Activated T-helper 9 cell treated with anti-CD3 and anti-CD28 coated beads, Interleukin-2, amount 50 U/mL, for 16 hours (primary cell): ENCODE measurements at places on chromosomes 3 and 15.

DNA sequence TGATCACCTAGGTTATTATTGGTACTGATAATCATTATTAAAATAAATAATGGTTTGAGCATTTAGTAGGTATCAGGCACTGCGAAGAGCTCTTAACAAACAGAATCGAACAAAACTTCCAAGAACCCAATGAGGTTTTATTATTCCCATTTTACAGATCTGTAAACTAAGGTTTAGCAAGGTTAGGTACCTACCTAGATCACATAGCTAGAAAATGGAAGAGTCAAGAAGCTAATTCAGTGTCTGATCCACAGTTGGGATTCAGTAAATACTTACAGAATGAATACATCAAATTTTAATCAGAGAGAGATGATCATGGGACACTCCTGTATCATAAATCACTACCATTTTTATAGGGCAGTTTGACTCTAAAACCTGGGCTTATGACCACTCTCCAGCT, 15.5 kb downstream of the GJD2 start:
- no peak for DNase-seq

- DNase-seq, result no peak
These were observed 281.3 kb downstream of the FGF12 start for GRCh38 chr3:192445770-192446644.

GRCh38 chr15:100457201-100457600, 71.5 kb downstream of the CERS3 start:
- DNase-seq, result no peak

GRCh38 chr3:184145111-184145524, 10.0 kb downstream of the EIF2B5 start:
- DNase-seq, result no peak

DNA sequence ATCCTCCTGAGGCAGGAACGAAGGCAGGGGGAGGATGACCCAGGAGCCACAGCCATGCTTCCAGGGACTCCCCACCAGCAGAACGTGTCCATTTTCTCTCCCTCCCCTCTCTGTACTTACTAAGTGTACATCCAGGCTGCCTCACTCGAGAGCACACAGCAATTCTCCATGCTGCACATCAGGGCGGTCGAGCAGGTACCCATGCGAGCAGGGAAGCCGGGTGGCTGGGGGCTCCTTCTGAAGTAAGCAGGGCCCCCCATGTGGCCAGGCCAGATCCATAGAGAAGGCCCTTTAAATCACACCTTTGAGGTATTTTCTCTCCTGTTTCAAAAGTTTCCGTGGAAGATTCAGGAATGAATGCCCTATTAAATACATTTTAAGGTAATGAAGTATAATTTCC, 41.2 kb upstream of the SLC6A11 start:
- DNase-seq, result no peak

DNA sequence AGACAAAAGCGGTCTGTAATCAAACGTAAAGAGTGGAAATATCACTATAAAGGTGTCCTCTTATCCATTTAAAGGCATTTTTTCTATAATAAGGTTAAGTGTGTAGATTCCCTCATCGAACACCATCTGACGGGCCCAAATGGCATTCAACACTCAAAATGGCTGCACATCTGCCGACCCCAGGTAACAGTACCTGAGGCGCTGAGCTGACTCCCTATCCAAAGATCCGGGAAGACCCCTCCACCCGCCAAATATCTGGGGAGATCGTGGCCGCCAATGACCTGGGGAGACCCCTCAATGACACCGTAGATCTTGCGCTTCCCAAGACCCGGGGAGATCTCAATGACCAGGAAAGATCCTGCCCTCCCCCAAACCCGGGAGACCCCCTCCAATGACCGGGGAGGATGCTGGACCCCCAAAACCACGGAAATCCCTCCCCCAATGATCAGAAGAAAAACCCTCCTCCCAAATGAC, 476 bp downstream of the IP6K2 start:
- peak; percentile 4 for DNase-seq

DNA sequence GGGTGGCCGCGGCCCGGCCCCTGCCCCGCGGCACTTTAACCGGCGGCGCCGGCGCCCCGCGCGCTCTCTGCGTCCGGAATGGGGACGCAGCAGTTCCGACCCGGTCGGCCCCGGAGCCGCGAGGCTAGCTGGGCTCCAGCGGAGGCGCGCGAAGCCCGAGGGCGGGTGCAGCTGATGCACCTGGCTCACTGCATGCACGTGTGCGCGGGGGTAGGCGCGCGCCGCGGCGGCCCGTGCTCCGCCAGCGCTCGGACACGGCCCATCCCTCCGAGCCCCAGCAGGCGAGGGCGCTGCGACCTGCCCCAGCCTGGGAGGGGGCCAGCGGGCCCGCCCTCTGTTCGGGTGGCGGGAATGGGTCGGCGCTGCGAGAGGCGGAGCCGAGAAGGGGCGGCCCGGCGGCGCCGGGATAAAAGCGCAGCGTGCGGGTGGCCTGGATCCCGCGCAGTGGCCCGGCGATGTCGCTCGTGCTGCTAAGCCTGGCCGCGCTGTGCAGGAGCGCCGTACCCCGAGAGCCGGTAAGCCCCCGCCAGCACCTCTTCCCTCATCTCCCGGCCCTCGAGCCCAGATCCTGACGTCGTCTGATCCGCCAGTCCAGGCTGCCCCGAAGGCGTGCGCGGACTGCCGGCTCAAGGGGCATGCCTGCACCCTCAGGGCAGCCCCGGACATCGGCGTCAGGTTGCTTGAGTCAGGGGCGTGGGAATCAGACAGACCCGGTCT, at the start of the genes CHDH and IL17RB:
TSS of gene CHDH (minus strand) at position 286 of the 717 bp plus-strand sequence. CDS start 22,411 bp downstream, outside the sequence.
TSS of gene IL17RB (plus strand) at position 435 of the 717 bp plus-strand sequence. CDS start at position 456, 21 bp downstream.
- no peak for DNase-seq

GRCh38 chr15:58980351-58980939, 7.0 kb upstream of the RNF111 start:
- DNase-seq, result no peak

DNA sequence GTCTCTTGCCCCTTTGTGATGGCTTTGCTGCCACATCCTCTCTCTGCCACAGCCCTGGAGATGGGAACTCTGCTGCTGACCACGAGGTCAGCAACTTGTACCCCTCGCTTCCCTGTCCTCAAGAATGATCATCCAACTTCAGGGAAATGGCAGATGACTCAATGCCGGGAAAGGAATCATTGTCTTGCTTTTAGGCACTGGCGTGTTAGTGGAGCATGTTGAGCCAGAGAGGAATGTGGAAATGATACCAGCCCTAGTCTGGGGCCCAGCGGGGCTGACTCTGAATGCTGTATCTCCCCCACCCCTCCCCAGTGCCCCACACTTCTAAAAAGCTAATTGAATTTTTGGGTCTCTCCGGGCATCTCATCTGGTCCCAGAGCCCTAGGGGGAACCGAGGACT, 184.9 kb upstream of the BHLHE40 start:
- no peak for DNase-seq

DNA sequence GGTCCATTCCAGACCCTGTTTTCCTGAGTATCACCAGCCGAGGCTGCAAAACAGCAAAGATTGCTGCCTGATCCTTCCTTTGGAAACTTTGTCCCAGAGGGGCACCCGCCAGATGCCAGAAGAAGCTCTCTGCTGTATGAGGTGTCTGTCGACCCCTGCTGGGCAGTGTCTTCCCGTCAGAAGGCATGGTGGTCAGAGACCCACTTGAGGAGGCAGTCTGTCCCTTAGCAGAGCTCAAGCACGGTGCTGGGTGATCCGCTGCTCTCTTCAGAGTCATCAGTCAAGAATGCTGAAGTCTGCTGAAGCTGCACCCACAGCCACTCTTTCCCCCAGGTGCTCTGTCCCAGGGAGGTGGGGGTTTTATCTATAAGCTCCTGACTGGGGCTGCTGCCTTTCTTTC, 1121.2 kb downstream of the NSUN3 start:
- no peak for DNase-seq

DNA sequence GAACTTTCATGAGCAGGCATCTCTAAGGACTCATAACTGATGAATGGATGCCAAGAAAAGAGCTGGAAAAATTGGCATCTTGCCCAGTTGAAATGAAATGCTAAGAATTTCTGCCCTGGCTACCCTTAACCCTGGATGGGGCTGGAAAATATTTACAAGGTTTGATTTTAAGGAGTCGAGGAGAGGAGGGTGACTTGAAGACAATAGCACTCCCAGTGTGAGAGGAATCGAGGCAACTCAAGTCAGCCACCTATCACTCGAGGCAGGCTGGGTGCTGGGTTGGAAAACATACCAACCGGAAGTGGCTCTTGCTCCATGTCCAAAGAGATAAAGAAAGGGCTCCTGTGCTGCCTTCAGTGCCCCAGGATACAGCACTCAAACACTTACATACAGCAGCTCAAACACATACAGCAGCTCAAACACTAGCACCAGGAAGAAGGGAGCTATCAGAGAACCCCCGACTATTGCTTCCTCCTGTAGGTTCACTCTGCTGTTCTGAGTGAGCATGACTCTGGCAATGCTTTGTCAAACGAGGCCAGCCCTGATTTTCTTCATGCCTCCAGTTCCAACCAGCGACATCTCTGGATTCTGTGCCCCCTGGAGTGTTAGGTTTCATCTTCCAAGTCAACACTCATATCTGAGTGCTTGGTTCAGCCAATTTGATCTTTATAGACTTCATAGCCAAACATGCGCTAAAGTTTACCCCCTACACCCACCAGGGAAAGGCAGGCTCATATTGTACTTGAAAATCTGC, 4.9 kb downstream of the PRICKLE2 start:
- DNase-seq, result no peak

DNA sequence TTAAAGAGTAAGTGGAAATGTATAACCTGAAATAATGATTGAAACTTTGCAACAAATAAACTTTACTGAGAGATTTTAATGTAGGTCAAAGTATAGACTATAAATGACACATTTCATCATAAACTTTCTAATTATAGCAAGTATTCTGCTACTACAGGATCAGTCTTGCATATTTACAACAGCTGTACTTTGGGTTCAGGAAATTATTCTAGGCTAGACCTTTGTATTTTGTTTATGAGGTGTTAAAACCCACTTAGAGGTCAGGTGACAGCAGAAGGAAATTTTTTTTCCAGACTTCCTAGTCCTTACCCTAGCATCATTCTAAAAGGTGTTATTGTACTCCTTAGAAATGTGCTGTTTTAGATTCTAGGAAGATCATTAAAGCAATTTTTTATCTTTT, 2.3 kb downstream of the RNF7 start:
- no peak for DNase-seq
